ENCODE measurements at places on chromosomes 11 and 22.

DNA sequence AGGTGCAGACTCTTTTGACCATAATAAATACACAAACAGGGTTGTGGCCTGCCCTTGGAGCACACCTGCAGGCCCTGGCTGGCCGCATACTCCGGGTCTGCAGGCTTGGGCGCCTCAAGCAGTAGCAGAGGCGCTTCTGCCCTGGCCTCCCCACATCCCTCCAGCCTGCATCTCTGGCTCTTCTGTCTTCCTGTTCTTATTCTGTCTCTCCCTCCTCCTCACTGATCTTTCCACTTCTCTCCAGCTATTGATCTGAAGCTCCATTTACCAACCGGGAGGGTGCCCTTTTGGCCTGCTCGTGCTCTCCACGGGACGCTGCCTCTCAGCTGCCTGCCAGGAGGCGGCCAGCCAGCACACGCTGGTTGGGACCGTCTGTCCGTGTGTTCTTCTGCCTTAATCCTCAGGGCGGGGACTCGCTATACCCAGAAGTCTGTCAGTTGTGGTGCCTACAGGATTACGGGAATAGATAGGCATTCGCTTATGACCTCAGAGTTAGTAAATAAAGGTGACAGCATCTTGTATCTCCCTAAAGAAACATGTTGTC lies 5.2 kb downstream of the UPB1 start:
- ATAC-seq = no peak

GRCh38 chr11:68350759-68351449 lies 38.5 kb downstream of the LRP5 start:
- ATAC-seq = no peak

- peak; percentile 89 for ATAC-seq
These were observed 33.4 kb upstream of the API5 start for GRCh38 chr11:43278193-43278956.

GRCh38 chr11:61610905-61611304 lies 30.0 kb upstream of the SYT7 start:
- ATAC-seq = no peak

DNA sequence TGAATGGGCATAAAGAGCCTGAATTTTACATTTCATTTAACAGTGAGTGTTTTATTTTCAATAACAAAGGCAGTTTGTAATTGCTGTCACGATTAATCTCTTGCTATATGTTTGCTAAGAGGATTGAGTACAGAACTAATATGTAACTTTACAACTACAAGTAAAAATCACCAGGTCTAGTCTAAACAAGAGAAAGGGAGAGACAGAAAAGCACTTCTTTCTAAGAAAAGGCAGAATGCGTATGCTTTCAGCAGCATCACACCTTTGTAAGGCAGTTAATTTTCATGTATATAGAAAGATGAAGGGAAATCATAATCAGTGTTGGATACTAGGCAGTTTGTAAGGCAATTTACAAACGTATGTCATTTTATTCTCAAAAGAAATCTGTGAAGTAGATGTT lies 169.8 kb downstream of the NELL1 start:
- ATAC-seq = no peak

- no peak for ATAC-seq
These were observed 388.8 kb upstream of the B3GAT1 start for GRCh38 chr11:134800826-134801225.

GRCh38 chr11:18294862-18295261 lies 27.1 kb downstream of the HPS5 start:
- ATAC-seq = no peak

GRCh38 chr11:65430406-65431217 lies 8.0 kb downstream of the NEAT1 start:
- peak; percentile 2 for ATAC-seq

DNA sequence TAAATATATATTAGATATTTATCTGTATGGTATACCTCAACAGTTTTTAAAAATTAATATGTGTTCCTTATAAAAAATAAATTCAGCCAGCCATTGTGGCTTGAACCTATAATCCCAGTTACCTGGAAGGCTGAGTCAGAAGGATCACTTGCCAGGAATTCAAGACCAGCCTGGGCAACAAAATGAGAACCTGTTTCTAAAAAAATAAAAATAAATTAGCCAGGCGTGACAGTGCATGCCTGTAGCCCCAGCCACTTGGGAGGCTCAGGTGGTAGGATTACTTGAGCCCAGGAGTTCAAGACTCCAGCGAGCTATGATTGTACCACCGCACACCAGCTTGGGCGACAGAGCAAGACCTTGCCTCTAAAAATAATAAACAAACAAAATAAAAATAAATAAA lies 54.9 kb downstream of the PHF21A start:
- ATAC-seq = no peak

DNA sequence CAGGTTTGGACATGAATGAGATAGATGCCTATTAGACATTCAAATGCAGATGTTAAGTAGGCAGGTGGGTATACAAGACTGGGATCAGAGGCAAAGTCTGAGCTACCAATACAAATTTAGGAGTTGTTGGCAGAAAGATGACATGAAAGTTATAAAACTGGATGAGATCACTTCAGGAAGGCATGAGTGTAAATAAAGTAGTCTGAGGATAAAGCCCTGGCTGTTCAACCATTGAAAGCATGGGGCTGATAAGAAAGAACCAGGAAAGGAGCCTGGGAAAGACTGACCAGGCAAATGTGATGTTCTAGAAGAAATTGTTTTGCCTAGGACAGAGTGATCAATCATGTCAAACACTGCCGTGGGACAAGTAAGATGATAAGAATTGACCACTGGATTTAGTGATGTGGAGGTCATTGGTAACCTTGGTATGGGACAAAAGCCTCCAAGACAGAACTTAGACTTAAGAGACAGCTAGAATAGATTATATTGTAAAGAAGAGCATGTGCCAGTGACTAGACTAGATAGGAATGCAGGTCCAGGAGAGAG lies 98.5 kb downstream of the EHF start:
- no peak for ATAC-seq

GRCh38 chr22:35313311-35314121 lies 13.8 kb downstream of the TOM1 start:
- ATAC-seq = peak; percentile 67

- no peak for ATAC-seq
These were observed 2.1 kb downstream of the SSTR3 start for GRCh38 chr22:37210041-37210803.

DNA sequence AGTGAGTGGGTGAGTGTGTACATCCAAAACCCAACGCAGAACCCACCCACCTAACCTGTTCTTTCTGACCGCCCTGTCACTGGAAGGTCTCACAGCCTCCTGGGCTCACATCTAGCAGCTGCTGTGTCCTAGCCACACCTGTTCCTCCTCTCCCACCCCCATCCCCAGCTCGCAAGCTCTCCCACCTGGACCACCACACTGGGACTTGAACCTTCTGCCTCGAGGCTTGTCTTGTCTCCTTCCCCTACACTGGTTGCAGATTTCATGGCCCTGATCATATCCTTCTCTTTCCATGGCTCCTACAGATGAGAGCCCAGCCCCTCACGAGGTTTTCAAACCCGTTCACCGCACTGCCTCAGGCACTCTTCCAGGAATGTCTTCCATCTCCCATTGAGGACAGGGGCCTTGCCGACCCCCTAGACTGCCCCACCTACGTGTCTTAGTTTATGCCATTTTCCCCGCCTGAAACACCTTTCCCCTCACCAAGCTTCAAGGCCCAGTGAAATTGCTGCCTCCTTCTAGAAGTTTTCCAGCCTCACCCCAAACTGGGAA lies 6.7 kb downstream of the IFITM10 start:
- ATAC-seq = no peak
